ENCODE measurements at places on chromosomes 1 and 21.

GRCh38 chr1:175267716-175268416 is 75.3 kb upstream of the KIAA0040 start:
- DNase-seq = no peak

DNA sequence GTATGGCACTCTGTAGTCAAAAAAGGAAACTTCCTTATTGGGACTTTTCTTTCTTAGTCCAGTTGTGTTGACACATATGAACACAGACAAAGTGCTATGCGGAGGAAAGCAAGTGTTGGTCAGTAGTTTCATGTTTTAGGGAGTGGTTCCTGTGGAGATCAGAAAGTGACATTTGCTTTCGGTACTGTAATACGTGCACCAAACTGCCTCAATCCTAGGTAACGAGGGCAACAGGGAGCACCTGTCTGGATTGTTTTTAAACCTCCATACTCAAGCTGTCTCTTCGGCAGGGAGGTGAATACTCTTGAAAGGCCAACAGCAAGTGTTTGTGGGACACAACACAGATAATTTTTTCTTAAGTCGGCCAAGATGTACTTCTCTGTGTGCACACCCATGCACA is 9.1 kb downstream of the RHOU start:
- DNase-seq = no peak

- DNase-seq = no peak
Measured at GRCh38 chr1:45543581-45544417, 6.8 kb upstream of the AKR1A1 start.

GRCh38 chr21:28337315-28337714 is 655.4 kb downstream of the LTN1 start:
- no peak for DNase-seq

- DNase-seq = no peak
Measured at GRCh38 chr21:21159253-21159899, 161.2 kb downstream of the NCAM2 start.

DNA sequence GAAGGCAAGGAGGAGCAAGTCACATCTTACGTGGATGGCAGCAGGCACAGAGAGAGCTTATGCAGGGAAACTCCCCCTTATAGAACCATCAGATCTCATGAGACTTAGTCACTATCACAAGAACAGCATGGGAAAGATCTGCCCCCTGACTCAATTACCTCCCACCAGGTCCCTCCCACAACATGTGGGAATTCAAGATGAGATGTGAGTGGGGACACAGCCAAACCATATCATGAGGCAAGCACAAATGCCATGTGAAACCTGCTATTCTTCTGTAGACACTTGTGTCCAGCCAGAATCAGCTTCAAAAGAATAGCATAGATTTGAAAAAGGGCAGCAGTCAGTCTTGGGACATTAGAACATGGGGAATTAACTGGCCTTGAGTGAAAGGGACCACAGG is 32.2 kb upstream of the UBE2U start:
- DNase-seq = no peak

DNA sequence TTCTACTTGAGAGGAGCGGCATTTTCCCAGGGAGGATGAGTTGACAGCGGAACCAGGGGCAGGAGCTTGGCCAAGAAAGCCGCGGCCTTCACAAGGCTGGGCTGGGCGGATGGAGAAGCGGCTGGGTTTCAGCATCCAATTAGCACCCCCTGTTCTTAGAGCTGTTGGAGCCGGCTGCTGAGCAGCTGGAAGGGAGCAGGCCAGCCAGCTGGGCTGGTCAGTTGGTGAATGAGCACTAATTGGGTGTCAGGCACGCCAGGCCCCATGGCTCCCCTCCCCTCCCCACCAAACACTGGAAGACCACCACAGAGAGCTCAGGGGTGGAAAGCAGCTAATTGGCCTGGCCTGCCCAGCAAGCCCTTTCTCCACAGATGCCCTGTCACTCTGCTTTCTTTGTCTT is 245.6 kb downstream of the RRAGC start:
- no peak for DNase-seq

GRCh38 chr21:42037516-42037915 is 27.4 kb upstream of the ZBTB21 start:
- DNase-seq = no peak

DNA sequence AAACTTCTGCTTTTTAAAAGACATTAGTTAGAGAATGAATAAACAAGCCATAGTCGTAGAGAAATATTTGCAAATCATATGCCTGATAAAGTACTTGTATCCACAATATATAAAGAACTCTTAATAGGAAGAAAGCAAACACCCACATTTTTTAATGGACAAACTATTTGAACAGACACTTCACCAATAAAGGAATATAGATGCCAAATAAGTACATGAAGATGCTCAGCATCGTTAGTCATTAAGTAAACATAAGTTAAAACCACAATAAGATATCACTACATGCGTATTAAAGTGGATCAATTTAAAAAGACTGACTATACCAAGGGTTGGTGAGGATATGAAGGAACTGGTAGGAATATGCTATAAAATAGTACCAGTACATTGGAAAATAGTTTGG is 142.3 kb upstream of the ZC3H11B start:
- DNase-seq = no peak

- no peak for DNase-seq
Measured at GRCh38 chr1:197140121-197140520, 6.3 kb downstream of the ASPM start.

- no peak for DNase-seq
Measured at GRCh38 chr21:33455686-33456446, 23.9 kb downstream of the TMEM50B start.

GRCh38 chr1:28256197-28256827 is 3.0 kb upstream of the SESN2 start:
- DNase-seq = no peak

GRCh38 chr1:103461161-103462105 is 64.1 kb upstream of the RNPC3 start:
- DNase-seq = no peak

- no peak for DNase-seq
Measured at GRCh38 chr1:39354572-39354971, 136.9 kb upstream of the BMP8A start.

- no peak for DNase-seq
Measured at GRCh38 chr1:168391851-168392681, 111.4 kb downstream of the TBX19 start.

DNA sequence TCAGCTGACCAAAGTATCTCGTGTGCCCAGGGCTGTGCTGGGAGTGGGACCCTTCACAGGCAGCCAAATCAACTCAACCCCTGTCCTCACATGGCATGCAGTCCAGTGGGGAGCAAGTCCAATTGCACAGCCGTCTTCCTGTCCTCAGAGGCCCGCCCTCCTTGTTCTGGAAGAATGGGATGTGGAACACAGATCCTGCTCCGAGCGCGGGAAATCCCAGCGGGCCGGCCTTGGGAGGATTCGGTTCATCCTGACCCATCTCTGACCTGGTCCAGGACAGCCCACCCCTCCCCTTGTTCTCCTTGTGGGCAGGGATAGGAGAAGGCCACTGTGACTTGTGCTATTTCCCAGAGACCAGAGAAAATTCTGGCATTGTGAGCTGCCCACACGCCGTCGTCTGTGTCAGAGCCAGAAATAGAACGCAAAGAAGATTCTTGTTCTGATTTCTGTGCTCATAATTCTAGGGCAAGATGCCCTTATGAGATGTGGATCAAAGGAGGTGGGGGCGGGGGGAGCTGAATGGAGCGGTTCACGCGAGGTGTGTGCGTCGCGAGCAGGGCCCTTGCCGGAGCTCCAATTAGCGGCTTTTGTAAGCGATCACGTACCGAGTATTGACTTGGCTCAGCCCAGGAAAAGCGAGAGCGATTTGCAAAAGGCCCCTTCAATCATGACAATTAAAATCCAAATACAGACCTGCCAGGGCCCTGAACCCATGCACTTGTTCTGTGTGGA is 79.2 kb downstream of the AJAP1 start:
- DNase-seq = no peak

- DNase-seq = no peak
Measured at GRCh38 chr1:45617618-45618017, 6.2 kb downstream of the CCDC17 start.

DNA sequence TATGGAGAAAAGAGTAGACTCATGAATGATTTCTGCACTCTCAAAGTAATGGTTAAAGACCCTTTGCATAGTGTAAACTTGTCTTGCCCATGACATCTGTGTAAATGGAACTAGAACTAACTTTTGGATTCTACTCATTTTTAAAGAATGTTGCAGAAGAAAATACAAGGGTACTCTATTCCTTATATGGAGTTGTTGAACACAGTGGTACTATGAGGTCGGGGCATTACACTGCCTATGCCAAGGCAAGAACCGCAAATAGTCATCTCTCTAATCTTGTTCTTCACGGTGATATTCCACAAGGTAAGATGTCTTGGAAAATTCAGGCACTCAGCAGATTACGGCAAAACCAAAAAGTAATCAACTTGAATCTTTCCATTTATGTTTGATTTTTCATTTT is 19.8 kb downstream of the CCT8 start:
- no peak for DNase-seq

GRCh38 chr1:32197074-32197473 is 3.3 kb upstream of the CCDC28B start:
- DNase-seq = no peak

DNA sequence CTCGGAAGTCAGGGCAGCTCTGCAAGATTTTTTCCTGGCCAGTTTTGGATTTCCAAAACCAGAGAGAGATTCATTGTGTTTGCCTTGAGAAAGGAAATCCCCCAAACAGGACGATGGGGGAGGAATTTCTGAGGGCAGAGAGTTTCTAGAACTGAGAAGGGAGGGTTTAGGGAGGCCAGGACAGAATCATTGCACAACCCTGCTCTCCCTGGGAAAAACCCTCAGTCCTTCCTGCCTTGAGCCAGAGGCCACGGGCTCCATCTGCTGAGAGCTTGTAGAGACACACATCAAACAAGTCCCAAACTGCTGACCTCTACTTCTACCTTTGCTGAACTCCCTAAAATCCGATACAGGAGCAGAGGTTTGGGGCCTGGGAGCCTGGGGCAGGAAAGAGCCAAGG is 99.7 kb downstream of the NMNAT2 start:
- DNase-seq = peak; percentile 72

GRCh38 chr1:228369608-228370438 is 36.8 kb downstream of the TRIM11 start:
- DNase-seq = no peak

GRCh38 chr1:21874778-21875547 is 62.1 kb downstream of the HSPG2 start:
- no peak for DNase-seq

DNA sequence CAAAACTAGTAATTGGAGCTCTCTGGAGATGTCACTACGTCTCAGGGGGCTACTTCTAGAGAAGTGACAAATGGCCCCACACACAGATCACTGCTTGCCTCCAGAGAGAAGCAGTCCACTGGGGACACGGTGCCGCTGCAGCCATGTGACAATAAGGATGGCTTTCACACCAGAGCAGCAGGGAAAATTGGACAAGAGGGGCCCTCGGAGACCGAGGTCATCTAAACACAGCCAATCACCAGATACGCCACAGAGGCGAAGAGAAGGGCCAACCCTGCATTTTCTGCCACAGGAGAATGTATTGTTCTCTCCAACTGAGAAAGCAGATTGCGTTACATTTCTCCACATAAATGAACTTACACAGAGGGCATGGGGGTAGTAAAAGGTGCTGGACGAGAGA is 51.2 kb upstream of the TIAM1 start:
- no peak for DNase-seq
